Brain (organoid and tissue), 16 donors: ENCODE measurements at places on chromosomes 12 and 14.

DNA sequence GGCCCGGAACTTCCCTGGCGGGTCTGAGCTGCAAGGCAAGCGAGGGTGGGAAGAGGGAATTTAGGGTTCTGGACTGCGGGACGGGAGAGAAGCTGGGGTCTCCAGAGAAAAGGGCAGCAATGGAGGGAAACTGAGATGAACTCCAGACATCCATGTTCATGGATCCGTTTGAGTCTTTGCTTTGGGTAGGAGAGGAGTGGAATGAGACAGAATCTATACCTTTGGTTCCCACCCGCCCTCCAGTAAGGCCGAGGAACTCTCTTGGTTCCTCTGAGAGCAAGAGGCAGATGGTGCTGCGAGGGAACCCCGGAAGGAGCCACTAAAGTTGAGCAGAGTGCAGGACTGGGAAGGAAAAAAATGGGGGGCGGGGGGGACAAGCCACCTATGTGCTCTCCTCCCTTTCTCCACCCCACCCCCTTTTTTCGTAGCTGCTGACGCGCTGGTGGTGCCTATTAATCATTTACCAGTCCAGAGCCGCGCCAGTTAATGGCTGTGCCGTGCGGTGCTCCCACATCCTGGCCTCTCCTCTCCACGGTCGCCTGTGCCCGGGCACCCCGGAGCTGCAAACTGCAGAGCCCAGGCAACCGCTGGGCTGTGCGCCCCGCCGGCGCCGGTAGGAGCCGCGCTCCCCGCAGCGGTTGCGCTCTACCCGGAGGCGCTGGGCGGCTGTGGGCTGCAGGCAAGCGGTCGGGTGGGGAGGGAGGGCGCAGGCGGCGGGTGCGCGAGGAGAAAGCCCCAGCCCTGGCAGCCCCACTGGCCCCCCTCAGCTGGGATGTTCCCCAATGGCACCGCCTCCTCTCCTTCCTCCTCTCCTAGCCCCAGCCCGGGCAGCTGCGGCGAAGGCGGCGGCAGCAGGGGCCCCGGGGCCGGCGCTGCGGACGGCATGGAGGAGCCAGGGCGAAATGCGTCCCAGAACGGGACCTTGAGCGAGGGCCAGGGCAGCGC, 1.2 kb downstream of the SSTR1 start:
- peak; percentile 39 for DNase-seq

DNA sequence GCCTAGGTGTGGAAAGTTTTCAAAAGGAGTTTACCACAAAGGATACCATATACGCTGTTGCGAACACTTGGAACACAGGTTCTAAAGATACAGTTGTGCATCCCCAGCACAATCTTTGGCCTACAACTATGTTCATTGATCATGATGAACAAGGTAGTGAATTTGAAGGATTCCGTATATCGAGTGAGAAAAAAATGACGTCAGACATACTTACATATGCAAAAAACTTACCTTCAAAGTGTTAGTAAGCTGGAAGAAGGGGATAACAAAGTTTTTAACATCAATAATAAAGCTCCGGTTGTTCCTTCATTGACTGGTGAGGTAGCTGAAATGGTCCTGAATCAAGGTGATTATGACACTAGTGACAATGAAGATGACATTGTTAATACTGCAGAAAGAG, 133.9 kb upstream of the PDE3A start:
- no peak for DNase-seq

DNA sequence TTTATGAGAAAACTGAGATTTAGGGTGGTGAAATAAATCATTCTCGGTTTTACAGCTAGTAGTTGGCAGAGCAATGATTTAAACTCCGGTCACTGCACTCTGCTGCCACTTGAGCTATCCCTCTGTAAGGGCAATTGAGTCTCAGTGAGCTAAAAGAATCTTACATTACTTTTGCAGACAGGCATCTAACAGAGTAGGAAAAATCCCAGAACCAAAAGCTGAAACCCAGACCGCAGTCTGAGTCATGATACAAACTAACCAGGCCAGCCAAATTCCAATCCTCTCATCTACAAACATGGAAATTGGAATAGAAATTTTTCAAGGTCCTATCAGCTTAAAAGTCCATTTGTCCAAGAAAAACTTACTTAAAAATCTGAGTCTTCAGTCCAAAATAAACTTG, 73.7 kb downstream of the ANKS1B start:
- DNase-seq: no peak

- peak; percentile 92 for DNase-seq
Measured at GRCh38 chr12:122064025-122064777, 14.4 kb upstream of the MLXIP start.

DNA sequence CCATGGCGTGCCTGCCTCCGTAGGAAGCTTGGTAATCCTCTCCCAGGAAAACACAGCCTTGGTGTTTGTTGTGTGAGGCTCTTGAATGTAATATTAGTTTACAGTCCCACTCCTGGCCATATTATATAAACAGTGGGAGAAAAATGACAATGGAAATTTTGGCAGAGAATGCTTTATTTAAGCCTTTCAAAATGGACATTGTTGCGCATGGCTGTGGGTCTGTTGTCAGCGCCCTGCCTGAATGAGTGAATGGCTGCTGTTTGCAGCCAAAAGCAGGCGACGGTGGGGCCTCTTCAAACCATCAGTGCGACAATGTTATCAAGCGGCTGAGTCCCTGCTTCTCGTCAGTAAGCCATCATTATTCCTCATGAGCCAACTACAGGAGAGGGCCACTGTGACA, 201.8 kb upstream of the RMST start:
- peak; percentile 60 for DNase-seq

- DNase-seq: no peak
Measured at GRCh38 chr12:68831751-68832503, 23.9 kb downstream of the MDM2 start.

- DNase-seq: no peak
Measured at GRCh38 chr14:72128629-72129028, 196.4 kb downstream of the RGS6 start.
